Stimulated activated CD8-positive, alpha-beta memory T cell treated with anti-CD3 and anti-CD28 coated beads, Interleukin-4, amount 100 ng/mL, for 1 hour (primary cell): ENCODE measurements at places on chromosomes 4 and X.

DNA sequence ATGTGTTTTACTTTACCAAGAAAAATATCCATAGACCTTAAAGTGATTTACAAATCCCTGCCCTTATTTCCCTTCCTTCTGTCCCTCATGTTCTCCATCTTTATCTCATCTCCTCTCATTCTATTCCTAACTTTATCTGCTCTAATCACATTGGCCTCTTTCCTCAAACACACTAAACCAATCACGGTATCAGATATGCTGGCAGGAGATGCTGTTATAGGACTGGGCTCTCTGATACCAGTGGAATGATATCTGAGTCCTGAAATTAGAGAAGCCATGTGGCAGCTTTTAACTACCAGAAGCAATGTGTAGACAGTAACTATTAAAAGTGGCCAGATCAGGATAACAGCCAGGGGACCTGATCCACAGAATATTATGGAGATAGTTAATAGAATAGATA lies 49.9 kb upstream of the GIMD1 start:
- DNase-seq: no peak

DNA sequence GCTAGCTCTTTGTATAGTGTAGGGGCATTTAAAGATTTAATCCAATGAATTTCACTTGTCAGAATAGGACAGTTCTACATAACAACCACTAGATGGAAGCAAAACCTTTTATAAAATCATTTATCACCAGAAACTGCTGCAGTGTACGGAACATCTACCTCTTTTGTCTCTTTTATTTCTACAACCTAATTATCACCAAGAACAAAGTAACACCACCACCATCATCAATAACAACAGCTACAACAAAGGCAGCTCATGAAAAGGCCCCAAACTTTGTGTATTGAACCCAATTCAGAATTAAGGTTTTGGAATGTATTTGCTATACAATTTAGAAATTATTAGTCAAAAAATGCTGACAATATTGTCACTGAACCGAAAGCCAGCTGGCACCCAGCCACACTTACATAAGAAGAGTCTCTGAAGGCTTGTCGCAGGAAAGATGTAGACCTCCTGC lies 260.9 kb upstream of the RPS6KA3 start:
- no peak for DNase-seq

DNA sequence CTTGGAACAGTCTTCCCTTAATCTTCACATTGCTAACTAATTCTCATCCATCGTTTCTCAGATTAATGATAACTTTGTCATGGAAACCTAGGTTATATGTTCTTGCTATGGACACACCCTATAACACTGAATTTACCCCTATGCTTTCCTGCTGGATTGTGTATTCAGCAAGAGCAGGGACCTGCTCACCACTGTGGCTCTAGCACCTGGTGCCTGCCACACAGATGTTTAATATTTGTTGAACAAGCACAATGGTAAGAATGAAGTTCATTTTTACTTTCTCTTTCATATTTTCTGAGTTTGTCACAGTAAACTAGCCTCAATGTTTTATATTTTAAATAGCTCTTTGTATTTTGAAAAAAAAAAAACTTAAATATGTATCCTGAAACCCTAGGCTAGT lies 734.0 kb upstream of the DIAPH2 start:
- DNase-seq: no peak

GRCh38 chr4:144411700-144412099 lies 234.3 kb upstream of the HHIP start:
- no peak for DNase-seq

DNA sequence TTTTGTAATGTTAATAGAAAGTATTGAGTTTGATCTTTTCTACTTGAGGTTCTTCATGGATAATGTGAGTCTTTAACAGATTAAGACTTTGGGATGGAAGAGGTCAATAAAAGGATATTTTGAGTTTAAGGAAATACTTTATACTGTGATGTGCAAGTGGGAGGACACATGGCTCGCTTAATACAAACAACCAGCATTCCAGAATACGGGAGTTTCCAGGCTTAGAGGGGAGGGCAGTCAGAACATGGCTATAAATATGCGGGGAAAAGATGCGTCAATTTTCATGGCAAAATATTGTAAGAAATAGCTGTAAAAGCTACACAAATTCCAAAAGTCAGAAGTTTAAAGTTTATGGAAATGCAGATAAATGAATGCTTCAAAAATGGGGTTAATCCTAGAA lies 192.3 kb downstream of the AASDH start:
- DNase-seq: no peak

DNA sequence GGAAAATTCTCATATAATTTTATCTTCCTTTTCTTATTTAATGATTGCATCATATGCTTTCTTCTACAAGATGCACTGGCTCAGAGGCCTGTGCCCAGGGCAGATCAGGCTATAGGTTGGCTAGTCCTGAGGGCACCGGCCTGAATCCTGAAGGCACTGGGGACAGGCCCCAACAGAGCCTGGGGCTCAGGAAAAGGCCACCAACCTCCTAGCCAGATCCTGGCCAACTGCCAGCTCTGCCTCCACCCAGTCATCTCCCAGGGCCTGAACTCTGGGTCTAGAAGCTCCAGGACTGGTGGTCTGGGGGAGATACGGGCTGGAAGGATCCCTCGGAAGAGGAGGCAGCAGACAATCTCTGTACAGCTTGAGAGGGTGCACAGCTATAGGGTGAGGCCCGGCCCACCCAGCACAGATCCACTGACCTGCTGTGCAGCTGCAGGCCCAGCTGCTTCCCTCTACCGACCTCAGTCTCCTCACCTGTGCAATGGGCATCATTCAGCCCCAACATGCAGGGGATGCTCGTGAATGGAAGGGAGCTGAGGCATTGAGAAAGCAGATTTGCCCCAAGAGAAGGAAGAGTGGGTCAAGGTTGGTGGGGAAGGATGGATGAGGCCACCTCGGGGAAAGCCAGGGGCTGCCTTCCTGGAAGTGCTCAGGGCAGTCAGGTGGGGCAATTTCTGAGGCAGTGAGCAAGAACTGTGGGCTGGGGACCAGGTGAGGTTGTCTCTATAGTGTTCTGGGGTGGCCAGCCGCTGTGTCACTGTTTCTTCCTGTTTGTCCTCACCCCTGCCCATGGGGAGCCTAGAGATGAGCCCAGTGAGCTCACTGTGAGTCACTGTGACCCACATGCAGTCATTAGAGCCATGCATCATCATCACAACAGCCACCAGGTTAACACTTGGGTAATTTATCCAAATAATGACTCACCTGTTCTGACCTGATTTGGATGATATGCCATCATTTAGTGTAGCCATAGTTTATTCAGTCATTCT lies 22.4 kb upstream of the XAGE2 start:
- no peak for DNase-seq

DNA sequence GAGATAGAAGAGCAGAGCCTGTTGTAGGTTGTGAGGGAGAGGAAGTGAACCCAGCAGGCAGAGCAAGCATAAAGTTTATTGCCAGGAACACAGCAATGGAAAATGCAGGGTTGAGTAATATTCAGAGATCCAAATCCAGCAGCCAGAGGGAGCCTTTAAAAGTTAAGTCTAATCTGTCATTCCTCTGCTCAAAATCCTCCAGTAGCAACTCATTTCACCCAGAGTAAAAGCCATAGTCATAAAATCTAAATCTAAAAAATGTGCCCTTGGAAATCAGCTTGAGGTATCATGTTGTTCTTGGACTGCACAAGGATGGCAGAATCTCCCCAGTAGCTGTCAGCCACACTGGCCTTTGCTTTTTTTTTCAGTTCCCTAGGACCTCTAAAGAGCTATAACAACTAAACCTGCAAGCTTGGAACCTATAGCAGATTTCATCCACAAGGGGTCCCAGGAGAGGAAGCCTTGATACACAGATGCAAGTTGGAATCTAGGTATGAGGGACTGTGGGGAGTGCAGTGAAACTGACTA lies 62.9 kb upstream of the FRAS1 start:
- no peak for DNase-seq

DNA sequence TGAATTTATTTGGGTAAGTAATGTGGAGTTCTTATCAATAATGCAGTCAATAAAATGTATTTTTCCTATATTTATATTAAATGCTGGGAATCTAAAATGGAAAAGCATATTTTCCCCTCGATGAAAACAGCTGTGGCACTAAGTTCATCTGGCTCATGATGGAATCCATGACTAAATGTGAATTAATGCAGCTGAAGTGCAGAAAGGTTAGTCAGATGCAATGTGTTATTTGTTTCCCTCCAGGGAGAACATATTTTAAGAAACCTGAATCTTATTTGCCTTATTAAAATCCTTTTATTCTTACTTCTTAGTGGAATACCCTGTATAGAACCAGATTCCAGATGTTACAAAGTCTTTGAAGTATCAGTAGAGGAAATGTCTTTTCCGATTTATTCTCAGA lies 247.9 kb downstream of the ARHGAP24 start:
- no peak for DNase-seq

GRCh38 chr4:163332526-163333406 lies at the start of gene NPY1R:
Gene NPY1R, minus strand, starts transcription at chr4:163332596. Its CDS starts 6,042 bp downstream, at chr4:163326554.
- no peak for DNase-seq

DNA sequence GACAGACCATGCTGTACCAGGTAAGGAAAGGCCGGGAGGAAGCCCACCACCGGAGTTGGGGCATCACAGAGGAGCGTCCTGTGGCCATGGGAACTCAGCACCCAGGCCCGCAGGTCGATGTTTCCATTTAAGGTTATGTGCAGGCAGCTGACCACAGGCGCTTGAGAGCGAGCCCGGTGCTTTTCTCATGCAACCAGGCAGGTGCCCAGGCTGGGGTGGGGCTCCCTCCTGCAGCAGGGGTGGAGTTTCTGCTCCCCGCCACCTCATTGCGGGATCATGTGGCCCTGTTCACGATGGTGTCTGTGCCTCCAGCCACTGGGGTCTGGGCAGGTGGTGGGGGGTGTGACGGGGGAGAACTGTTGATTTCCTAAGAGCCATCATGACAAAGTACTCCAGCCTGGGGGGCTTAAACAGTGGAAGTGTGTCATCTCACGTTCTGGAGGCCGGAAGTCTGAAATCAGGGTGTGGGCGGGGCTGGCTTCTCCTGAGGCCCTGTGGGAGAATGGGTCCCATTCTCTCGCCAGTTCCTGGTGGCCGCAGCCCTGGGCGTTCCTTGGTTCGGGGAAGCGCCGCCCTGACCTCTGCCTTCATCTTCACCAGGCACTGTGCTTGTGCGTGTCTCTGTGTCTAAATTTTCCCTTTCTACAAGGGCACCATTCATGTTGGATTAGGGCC lies 60.9 kb downstream of the CPZ start:
- no peak for DNase-seq
